Dorsolateral prefrontal cortex (tissue), 122 donors: ENCODE measurements at places on chromosomes 2 and 18.

DNA sequence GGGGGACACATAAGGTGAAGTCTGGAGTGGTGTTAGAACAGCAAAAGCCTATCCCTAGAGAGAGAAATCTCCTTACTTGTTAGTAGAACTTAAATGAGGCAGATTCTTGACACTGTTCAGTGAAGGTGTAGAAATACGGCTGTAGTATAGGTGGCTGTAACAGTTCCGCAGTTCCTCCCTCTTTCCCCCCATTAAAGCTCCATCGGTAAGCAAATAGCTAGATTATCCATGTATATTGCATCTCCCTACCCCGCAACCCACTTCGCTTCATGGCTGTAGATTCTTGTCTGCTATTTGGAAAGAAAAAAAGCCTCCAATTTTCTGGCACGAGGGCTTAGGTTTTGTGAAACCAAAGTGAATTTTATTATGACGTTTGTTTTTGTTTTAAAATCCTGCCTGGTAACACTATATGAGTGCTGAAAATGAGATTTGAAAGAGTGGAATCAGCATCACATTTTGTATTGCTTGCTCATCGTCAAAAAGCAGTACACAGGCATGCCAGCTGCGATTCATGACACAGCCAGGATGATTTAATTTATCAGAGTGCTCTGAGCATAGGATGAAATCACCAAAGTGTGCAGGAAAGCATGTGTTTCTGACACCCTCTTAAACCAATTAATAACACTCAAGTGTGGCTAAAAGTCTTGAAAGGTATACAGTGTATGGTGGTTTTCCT, 1.4 kb downstream of the FAM171B start:
- DNase-seq = no peak

GRCh38 chr2:228653884-228654283, 472.4 kb upstream of the SPHKAP start:
- DNase-seq = no peak

GRCh38 chr2:40797120-40797519, 345.2 kb upstream of the SLC8A1 start:
- DNase-seq = no peak

DNA sequence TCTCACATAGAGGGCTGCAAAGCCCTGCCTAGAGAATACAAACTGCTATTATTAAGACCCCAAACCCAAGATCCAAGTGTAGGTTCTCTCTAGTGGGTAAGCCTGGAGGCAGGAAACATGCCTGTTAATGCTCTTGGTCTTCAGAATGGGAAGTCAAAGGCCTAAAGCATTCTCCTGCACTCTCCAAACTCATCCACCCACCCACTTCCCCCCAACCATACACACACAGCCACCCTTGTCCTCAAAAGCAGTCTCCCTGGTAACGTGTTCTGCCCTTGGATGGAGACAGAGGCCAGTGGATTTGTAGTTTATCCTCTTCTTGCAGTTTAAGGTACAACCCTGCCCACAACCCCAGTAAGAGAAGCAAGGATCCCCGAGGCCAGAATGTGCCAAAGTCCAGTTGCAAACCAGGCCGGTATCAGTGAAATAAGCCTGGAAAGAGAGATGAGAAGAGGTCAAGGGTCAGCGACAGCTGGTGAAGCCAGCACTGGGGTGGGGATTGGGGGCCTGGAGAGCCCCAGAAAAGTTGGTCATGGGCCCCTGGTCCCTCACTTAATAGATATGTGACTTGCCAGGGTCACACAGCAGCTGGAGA, 23.0 kb downstream of the TMEM247 start:
- no peak for DNase-seq

DNA sequence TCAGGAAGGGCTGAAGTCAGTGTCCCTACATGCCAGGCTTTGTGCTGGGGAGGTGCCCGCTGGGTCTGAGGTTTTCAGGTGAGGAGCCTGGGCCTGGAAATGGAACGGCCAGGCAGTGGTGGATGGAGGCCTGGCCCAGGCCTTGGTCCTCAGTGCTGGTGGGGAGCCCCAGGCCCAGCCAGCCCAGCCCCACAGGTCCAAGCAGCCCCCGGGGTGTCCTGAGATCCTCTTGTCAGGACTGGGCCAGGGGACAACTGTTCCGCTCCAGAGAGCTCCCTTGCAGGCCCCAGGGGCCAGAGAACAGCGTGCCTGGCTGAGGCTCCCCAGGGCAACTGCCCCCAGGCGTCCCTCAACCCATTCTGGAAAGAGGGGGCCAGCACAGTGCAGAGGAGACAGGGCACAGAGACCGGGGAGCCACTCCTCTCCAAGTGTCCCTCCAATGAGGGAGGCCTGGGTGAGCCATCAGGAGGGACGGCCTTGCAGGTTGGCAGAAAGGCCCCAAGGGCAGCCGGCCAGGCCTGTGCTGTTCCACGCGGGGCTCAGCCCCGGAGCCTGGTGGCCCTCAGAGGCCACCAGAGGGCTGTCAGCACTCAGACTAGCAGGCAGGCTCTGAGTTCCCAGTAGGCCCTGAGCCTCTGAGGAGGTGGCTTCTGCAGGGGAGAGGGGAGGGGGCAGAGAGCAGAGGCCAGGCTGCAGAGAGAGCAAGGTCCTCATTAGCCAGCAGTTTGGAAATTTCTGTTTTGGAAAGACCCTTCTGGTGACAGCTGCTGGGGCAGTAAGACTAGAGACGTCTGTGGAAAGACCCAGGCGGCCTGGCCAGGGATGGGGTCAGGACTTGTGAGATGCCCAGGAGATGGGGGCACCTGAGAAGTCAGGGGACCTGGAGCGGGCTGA, 29.4 kb upstream of the SNED1 start:
- no peak for DNase-seq

- DNase-seq = no peak
Measured at GRCh38 chr2:222652491-222653255, 3.2 kb downstream of the FARSB start.

- peak; percentile 22 for DNase-seq
Measured at GRCh38 chr2:109380502-109381326, 233.1 kb downstream of the SEPTIN10 start.

GRCh38 chr2:233680361-233681045, 1.2 kb upstream of the UGT1A7 start:
- no peak for DNase-seq
